ENCODE measurements at places on chromosomes 4 and X.

- DNase-seq = no peak
Observed at GRCh38 chr4:119314356-119314755, 7.6 kb downstream of the FABP2 start.

DNA sequence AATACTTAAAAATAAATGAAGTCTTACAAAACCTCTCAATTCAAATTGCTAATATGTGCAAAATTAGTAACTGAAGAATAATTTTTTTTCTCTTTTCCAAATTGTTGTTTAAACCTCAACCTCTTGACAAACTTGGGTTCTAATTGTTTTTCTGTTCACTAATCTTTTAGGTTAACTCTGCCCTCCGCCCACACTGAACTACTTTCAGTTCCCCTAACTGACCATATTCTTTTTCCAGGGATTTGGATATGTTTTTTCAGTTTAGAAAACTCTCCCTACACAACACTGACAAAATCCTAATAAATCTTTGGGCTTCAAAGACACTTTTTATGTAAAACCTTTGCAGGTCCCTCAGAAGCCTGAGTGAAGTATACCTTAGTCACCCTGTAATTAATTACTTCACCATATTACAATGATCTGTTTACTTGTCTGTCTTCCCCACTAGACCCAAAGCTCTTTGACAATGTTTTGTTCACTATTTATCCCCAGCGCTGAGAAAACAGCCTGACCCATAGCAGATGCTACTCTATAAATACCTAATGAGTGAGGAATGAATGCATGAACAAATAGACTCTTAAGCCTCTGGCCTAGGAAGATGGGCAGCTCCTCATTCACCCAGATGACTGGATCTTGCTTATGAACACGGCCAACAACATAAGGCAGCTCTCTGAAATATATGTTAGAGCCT lies 134.9 kb downstream of the MAML3 start:
- DNase-seq = no peak

GRCh38 chr4:3203971-3204431 lies 45.0 kb upstream of the MSANTD1 start:
- DNase-seq = no peak

GRCh38 chr4:122702939-122703338 lies 29.6 kb upstream of the BBS12 start:
- no peak for DNase-seq

DNA sequence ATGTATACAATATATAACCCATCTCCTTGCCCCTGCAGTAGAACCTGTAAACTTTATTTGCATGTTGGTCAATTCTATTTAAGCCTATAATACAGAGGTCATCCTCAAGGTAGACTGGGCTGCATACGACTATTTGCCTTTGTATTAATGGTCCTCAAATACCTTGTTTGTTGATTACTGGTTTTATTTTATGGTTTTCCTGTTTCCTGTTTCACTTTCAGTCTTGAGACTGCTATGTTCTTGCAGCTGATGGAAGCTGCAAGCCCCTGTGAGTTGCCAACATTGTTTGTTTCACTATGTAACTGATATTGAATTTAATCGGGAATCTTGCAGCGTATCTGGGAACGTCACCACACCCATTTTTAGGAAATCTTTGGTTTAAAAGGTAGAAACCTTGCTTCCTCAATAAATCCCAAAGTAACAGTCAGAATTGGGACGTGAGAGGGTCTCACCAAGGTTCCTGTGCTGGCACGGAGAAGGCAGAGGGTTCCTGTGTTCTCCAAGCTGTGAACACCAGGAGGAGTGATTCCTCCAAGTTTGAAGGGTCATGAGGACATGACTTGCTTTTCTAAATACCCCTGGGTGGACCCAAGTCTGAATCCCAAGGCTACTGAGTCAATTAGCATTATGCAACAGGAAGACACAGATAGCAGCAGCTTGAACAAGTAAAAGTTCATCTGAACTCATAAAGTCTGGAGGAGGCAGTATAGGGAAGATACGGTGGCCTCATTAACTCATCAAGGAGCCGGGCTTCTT lies 110.6 kb upstream of the PNPLA4 start:
- no peak for DNase-seq

- no peak for DNase-seq
Observed at GRCh38 chr4:52421811-52422213, 237.3 kb downstream of the USP46 start.

DNA sequence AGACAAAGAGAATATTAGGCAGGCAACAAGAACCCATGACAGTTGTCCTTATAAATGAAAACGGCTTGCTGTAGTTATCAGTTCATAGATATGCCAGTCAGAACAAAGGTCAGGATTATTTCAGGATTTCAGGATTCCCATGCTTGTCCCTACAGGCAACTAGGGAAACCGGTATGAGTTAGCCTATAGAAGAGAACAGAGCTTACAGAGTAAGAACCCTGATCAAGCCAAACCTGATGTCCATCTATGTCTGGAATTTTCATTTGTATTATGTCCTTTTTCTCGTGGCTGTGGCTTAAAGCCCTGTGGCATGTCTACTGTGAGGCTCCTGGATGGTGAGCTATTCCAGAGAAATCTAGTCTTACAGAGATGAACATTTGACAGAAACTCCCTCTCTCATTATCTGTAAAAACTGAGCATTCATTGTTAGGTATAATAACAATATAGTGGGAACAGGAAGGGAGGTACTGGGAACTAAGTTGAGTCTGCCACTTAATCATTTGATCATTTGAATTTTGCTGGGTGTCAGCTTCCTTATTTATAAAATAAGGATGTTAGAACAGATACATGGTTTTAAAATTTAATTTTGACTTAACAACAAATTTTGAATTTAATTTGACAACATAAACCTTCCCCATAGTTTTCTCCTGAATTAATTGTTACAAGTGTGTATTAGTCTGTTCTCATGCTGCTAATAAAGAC lies 129.5 kb upstream of the KLF3 start:
- no peak for DNase-seq

- DNase-seq = no peak
Observed at GRCh38 chr4:40246011-40246900, 49.4 kb downstream of the RHOH start.

GRCh38 chr4:61782133-61782532 lies 582.0 kb downstream of the ADGRL3 start:
- no peak for DNase-seq

GRCh38 chr4:16593386-16593785 lies 305.1 kb downstream of the LDB2 start:
- no peak for DNase-seq

DNA sequence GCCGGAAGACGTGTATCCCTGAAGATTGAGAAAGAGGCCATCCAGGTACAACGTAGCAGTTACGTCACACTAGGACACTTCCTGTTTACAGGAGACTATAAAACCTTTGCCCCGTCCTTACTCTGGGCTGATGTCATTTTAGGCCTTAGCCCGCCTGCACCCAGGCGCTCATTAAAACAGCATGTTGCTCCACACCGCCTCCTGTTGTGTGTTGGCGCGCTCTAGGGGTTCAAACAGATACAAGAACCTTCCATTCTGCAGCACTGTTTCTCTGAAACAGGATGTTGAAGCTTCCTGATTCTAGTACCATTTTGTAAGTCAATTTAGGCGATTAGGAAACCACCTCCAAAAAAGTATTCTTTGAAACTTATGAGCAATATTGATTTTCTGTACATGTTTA lies 722.1 kb downstream of the PCDH7 start:
- no peak for DNase-seq

DNA sequence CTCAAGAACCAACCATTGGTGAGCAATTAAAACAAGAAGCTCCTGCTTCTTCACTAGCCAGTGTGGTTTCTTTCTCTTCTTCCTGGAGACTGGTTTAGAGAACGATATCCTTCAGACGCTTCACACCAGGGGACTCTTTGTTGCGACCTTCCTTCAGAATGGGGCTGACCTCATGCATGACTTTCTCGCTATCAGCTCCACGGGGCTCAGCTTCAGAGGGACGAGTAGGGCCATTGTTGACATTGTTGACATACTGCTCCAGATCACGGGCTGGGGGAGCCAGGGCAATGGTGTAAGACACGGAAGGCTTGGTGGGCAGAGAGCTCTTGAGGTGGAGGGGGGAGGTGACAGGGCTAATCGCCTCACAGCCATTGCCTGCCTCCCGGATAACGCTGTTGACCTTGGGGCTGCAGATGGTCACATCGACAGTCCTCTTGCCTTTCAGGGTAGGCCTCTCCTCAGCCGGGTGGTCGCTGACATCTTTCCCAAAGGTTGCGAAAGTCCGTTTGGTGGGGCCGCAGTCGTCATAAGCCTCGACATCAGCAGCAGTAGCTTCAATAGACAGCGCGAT lies 113.8 kb downstream of the PCDH19 start:
- no peak for DNase-seq

DNA sequence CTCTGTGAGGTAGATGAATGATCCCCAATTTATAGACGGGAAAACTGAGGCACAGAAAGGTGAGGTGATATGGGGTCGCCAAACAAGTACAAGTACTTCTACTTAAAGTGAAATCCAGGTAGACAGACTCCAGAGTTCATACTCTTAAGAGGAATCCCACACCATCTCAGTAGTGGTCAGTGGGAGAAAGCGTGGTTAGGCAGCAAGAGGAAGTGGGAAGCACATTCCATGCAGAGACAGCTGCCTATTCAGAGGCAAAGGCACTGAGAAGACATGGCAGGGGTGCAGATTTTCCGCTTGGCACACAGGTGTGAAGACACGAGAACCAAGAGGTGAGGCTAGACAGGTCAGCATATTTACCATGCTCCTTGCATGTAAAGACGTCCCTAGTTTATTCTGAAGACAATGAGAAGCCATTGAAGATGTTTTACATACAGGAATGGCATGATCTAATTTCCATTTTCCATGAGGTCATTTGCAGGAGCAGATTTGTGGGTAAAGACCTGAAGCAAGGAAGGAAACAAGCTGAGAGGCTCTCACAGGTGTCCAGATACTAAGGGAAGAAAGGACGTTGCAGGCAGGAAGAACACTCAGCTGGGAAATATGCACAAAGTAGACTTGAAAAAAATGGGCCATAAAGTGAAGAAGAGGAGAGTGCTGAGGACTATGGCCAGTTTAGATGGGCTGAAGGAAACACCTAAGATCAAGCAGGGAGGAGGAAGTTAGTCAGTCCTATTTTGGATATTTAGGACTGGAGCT lies 17.3 kb upstream of the CLNK start:
- no peak for DNase-seq

GRCh38 chr4:53748328-53748772 lies 157.1 kb upstream of the LNX1 start:
- DNase-seq = no peak

- no peak for DNase-seq
Observed at GRCh38 chr4:54213761-54214160, 15.3 kb upstream of the PDGFRA start.

GRCh38 chrX:139844163-139844562 lies 88.7 kb downstream of the ATP11C start:
- no peak for DNase-seq

DNA sequence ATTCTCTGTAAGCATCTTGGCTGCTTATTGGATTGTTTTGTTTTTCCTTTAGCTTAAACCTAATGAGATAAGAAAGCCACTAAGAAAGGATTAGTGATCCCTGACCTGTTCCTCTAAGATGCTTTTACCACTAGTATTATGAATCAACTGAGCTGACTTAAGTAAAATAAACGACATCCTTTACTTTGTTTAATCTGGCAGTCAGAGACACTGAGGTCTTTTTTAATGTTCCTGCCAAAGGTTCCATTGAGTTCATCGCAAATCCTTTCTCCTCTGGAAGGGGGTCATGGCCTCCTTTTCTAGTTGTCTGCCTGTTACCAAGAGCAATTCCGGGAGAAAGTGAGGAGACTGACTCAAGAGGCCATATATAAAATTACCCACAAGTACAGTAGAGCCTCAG lies 1038.3 kb upstream of the SLIT2 start:
- no peak for DNase-seq

DNA sequence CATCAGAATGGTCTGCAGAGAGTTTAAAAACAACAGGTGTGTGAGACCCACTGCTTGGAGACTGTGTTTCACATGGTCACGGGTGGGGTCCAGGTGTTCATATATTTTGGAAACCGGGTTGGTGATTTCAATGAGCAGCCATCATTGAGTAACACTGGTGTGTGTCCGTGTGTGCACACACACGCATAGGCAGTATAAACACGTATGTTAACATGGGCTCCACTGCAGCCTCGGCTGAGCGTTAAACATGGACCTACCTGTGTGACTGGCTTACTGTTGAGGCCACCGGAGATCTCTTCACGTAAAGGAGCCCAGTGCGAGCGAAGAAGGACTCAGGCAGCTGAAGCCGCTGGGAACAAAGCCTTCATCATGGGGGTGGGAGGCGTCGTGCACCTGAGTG lies 56.9 kb upstream of the TLR3 start:
- DNase-seq = no peak

- no peak for DNase-seq
Observed at GRCh38 chr4:6969826-6970800, 60.5 kb downstream of the TBC1D14 start.

DNA sequence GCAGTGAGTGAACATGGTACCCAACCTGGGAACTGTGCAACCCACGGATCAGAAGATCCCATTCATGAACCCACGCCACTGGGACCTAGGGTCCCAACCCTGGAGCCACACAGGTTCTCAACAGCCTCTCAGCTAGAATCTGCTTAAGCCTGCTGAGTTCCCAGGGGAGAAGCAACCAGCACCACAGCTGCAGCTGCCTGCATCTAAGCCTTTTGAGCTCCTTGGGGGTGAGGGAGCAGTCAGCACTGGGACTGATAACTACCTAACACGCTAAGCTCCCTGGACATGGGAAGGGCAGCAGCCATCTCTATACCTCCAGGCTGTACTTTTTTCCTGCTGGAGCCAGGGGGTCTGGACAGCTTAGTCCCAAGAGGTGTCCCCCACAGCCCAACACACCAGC lies 179.3 kb downstream of the IL15 start:
- DNase-seq = no peak

GRCh38 chr4:98245226-98245625 lies 16.0 kb upstream of the RAP1GDS1 start:
- DNase-seq = no peak

- no peak for DNase-seq
Observed at GRCh38 chrX:77444545-77444944, 2.6 kb upstream of the FGF16 start.

- no peak for DNase-seq
Observed at GRCh38 chr4:127352220-127353113, 280.3 kb upstream of the INTU start.

GRCh38 chrX:7987160-7988012 lies 60.2 kb upstream of the PNPLA4 start:
- DNase-seq = no peak

- DNase-seq = no peak
Observed at GRCh38 chr4:151640381-151640780, 120.4 kb downstream of the GATB start.

DNA sequence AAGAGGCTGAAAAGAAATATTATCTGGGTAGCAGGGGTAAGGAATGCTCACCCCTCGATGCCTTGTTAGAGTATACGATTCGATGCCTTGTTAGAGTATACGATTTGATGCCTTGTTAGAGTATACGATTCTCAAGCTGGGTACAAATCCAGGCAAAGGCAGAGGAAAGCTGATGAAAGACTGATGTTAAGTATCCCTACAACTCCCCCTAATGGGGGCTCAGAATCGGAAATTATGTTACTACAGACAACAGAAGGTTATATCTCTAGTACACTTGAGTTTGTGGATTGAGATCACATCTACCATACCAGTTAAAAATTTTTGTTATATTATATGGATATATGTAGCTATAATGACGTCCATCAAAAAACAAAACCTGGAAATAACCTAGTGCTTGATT lies 4.8 kb downstream of the LRRC66 start:
- no peak for DNase-seq

All from stimulated activated naive CD8-positive, alpha-beta T cell treated with anti-CD3 and anti-CD28 coated beads, Interleukin-15, amount 100 ng/mL, for 72 hours (primary cell).